ENCODE measurements at places on chromosomes 1 and 21.

DNA sequence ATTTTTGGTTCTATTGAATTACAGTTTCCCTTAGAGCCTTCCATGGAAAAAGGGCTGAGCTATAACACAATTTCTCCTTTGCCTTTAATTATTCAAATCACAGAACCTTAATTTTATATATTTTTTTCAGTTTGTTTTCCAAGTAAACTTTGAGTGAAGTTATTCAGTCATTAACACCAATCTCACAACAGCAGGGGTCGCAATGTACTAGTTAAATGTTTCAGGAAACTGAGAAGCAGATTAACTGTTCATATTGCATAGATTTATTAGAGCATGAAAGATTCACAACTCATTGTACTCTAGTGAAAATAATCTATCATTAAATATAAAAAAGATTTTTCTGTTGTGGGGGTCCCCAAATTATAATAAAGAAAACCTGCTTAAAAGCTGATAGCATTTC is 64.1 kb downstream of the KIFAP3 start:
- DNase-seq = peak; percentile 81

GRCh38 chr21:27371115-27371974 is 404.5 kb upstream of the ADAMTS5 start:
- DNase-seq = no peak

GRCh38 chr1:44947063-44947773 is 39.2 kb downstream of the EIF2B3 start:
- no peak for DNase-seq

- no peak for DNase-seq
Measured at GRCh38 chr1:201870397-201870796, 18.3 kb upstream of the SHISA4 start.

- DNase-seq = no peak
Measured at GRCh38 chr1:226904772-226905171, 34.4 kb downstream of the PSEN2 start.

- no peak for DNase-seq
Measured at GRCh38 chr1:184801503-184801902, 46.8 kb upstream of the EDEM3 start.

- DNase-seq = no peak
Measured at GRCh38 chr1:101460739-101461138, 223.9 kb downstream of the S1PR1 start.

- DNase-seq = no peak
Measured at GRCh38 chr1:62528015-62528414, 69.3 kb upstream of the ANGPTL3 start.

- peak; percentile 89 for DNase-seq
Measured at GRCh38 chr1:174262349-174263241, 103.3 kb downstream of the RABGAP1L start.

DNA sequence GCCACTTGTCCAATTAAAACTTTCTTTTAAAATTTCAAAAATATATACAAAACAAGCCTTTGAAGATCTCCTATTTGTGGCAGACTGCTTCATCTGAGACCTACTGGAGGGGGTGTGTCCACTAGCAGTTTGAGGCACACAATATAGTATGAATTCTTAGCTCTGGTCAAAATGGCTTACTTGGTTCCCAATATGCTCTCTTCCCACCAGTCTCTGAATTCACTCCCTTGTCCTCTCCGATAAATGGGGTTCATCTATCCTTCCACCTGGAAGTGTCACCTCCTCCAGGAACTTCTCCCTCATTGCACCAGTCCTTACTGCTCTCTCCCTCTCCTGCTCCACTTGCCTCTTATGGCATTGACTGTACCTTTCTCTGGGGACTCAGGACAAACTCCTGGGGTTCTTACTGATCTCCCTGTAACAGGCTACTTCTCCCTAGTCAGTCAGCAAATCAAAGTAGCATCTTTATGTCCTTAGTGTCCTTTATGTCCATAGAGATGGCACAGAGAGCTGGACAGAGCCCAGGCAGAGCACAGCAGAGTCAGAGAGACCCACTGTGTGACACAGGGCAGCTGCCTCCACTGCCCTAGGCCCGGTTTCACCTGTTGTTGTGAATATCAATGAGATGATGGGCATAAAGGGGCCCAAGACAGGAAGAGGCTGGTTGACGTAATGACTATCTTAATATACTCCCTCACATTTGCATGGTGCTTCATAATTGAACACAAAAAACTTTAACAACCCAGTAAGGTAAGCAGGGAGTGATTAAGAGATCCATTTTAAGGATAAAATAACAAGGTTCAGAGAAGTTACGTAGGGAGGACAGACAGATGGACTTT is 3.6 kb downstream of the ASAP3 start:
- no peak for DNase-seq

DNA sequence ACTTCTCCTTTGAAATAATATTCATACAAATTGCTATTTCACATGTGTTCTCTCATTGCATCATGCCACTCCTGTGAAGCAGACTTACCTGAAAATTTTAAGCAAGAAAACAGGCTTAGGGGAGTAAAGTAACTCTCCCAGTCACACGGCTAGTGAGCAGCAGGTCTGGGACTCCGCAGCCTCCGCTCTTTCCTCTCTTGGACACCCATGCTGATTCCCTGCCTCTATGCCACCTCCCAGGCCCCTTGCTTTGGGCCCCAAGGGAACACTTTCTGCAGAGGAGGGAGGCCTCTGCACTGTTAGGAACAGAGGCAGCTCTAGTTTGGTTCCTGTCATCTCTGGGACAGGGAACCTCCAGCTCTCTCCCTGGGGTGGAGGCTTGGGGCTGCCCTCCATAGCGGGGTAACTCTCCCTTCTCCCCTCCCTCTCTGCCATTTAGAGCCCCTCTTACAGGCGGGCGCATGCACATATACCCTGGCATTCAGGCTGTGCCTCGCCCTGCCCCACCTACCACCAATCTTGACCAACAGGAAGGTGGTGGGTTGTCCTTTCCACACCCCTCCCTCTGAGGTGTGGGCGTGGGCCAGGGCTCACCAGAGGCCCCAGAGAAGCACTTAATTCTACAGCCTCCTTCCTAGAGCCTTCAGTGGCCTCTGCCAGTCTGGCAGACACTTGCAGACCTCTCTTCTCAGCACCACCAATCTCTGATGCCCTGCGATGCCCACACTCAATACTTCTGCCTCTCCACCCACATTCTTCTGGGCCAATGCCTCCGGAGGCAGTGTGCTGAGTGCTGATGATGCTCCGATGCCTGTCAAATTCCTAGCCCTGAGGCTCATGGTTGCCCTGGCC is at the start of gene RXFP4:
Gene RXFP4, plus strand, starts transcription at position 646 of the 852 bp plus-strand sequence. Its CDS starts 72 bp downstream, at position 718.
- DNase-seq = no peak

- DNase-seq = no peak
Measured at GRCh38 chr1:9294405-9294773, 1.7 kb downstream of the SPSB1 start.

DNA sequence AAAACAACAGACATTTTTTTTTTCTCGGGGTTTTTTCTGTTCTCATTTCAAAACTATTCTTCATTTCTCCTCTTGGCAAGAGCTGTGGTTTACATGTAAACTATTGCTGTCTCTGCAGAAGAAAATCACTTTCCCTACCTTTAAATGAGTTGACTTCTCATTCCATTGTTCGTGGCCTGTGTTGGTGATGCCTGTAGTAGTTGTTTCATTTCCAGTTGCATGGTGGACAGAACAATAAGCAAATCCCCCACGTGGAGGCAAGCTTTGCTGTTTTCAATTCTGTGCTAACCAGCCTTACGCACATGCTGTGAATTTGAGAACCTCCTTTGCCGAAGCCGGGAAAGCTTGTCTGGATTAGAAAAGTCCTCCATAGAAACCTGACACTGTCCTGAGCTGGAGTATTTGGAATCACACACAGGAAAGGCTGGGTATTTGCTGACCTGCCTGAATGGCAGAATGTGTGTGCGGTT is 26.2 kb upstream of the MAP3K7CL start:
- no peak for DNase-seq

GRCh38 chr1:44588551-44589210 is 85.6 kb downstream of the TMEM53 start:
- no peak for DNase-seq

DNA sequence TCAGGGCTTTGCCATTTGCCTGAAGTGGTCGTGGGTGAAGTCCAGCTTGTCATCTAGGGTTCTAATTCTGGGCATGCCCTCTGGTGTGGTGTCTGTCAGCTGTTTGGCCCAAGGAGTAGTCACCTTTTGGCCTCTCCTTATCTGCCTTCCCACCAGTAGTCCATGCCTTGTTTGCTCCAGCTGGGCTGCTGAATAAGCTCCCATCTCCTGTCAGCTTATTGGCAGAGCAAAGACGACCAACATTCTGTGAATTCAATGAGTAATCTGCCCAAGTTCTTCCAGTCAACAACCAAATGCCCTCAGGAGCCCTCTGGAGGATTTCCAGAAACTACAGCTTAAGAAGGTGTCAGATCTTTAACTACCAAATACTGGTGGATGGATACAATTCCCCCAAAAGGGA is 7.0 kb downstream of the BCAN start:
- no peak for DNase-seq

- DNase-seq = no peak
Measured at GRCh38 chr1:183411091-183411490, 7.1 kb downstream of the NMNAT2 start.

GRCh38 chr1:1307261-1307922 is 338 bp downstream of the ACAP3 start:
- no peak for DNase-seq

DNA sequence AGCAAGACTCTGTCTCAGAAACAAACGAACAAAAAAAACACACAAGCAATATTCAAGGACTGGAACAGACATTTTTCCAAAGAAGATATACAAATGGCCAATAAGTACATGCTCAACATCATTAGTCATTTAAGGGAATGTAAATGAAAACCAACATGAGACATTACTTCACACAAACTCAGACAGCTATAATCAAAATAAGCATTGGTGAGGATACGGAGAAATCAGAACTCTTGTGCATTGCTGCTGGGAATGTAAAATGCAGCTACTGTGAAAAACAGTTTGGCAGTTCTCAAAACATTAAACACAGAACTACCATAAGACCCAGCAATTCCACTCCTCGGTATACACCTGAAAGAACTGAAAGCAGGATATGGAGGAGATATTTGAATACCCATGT is 15.4 kb downstream of the NOL9 start:
- no peak for DNase-seq

- DNase-seq = peak; percentile 92
Measured at GRCh38 chr1:165900576-165901380, 73.4 kb downstream of the UCK2 start.

GRCh38 chr1:99438656-99439230 is 174.5 kb downstream of the PLPPR4 start:
- no peak for DNase-seq

- no peak for DNase-seq
Measured at GRCh38 chr21:32348604-32349332, 44.0 kb downstream of the URB1 start.

DNA sequence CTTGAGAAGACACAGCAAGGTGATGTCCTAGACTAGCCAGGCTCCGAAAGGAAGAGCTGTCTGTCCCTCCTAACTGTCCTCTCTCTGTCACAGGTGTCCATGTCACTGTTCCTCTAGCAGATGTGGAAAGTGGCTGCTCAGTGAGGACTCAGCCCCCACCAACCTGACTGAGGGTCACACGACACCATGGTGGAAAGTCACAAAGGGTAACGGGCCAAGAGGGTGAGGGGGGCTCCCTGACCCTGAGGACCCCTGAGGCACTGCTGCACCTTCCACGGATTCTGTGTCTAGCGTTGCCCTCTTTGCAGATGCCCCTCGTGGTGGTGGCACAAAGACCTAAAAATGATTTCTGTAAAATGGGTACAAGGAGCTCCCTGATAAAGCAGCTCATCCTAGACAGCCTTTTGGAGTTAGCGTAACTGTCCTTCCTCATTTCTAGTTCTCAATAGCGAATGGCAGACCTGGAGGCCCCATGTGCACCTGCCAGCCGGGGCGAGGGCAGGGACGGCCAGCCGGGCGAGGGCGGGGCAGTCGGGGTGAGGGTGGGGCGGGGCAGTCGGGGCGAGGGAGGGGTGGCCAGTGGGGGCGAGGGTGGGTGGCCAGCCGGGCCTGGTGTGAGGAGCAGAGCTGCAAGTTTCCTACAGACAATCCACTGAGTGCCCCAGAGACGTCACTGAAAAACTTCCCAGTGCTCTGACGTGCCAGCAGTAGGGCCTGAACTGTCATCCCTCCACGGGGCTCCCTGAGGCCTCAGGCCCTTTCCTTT is 23.4 kb downstream of the POFUT2 start:
- no peak for DNase-seq

- DNase-seq = no peak
Measured at GRCh38 chr1:181987334-181987895, 74.1 kb downstream of the ZNF648 start.

DNA sequence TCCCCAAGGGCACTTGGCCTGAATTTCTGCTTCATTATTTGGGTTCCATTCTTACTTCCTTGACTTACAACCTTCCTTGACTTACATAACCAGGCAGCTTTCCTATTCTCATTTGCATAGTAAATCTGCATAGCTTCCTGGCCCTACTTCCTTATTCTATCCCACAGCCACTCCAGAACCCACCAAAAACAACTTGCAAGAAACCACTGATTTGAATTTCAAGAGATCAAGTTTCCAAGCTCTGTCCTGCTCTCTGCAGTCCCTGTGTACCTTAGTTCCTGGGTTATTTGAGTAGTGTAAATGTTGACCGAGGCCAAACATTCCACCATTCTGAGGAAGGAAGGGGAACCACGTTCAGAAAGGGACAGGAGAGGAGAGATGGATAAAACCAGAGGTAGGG is 603.3 kb downstream of the PTPRC start:
- peak; percentile 5 for DNase-seq

DNA sequence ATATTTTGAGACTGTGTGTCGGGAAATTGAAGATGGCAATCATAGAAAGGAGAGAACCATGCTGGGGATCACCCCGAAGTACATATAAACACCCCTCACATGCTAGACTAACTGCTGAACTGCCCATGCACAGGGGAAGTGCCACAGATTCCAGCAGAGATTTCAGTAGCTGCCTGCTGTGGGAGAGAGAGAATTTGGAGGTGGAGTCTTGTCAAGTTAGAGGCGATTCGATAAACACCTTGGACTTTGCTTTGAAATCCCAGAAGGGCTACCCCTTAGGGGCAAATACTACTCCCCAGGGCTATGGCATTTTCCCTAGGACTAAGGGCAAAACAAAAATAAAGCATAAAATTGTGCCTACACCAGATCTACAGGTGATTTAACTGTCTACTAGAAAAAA is 103.3 kb downstream of the PEX14 start:
- no peak for DNase-seq

DNA sequence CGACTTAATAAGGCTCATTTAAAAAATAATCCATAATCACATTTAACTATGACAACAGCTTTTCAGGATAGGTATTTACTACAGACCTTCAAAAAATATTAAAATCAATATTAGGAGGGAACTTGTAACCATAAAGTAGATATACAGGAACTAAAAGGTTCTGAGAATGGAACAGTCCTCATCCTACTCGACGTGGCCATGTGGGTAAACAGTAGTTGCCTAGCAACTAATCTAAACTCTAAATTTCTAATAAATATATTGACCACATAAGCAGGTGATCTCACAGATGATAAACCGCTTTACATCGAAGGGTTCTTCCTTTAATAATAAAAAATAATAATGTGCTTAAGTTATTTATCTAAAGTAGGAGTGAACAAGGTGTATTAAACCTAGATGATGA is 7.9 kb downstream of the AKT3 start:
- DNase-seq = no peak

DNA sequence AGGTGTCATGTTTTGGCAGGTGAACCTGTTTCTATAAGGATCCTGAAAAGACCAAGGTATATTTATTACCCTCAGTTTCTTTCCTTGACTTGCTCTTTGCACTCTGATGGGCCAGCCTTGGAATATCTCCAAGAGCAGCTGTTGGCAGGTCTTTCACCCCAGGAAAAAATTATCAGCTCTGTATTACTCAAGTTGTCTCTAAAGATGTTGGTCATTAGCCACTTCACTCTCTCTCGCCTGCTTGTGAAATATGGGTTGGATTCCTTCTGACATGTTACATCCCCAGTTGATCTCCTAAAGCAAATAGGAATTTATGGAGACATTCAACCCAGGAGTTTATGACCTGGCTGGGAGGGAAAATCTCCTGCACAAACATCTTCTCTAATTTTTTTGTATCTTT is 85.9 kb downstream of the KCNJ15 start:
- DNase-seq = no peak

Measured in NCI-H526 treated with DMSO at 0.1 percent for 48 hours (cell line).